ENCODE measurements at places on chromosomes 11 and 22.

GRCh38 chr11:72483412-72484186 lies 49.3 kb upstream of the CLPB start:
- DNase-seq, result peak; percentile 10

GRCh38 chr11:128878455-128878854 lies 11.4 kb upstream of the KCNJ1 start:
- no peak for DNase-seq

DNA sequence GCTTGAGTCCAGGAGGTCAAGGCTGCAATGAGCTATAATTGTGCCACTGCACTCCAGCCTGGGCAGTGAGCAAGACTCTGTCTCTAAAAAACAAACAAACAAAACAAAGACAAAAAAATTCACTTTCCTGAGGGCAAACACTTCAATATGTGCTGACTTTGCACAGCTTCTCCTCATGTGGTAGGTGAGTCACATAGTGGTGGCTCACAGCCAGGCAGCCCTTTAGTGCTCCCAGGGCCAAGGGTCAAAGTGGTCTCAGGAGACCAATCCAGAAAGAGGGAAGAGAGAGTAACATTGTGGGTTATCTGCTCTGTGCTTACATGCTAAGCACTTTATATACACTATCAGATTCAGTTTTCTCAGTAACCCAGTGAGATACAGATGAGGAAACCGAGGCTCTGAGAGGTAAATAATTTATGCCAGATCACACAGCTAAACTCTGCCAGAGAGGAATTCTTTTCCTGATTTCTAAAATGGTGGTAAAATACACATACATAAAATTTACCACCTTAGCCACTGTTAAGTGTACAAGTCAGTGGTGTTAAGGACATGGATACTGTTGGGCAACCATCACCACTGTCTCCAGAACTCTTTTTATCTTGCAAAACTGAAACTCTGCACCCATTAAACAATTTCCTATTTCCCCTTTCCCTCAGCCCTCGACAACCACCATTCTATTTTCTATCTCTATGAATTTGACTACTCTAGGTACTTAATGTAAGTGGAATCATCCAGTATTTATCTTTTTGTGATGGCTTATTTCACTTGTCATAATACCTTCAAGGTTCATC lies 231.7 kb upstream of the NARS2 start:
- no peak for DNase-seq

GRCh38 chr11:117759305-117759704 lies 37.7 kb downstream of the DSCAML1 start:
- no peak for DNase-seq

DNA sequence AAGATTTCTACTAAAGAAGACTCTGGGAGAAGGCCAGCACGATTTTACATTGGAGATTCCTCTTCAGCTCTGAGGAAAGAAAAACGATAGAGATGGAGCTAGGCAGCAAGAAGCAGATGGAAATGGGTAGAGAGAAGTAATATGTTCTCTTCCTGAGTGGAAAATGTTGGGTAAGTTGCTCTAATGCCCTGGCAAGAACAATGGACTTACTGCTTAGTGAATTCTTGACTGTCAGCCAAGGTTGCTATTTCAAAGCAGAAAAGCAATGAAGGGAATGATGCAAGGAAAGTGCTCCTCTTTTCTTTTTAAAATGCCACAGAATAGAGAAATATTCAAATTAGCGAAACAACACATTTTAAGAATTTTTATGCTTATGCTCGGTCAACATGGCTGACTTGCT lies 38.4 kb upstream of the CWF19L2 start:
- no peak for DNase-seq

DNA sequence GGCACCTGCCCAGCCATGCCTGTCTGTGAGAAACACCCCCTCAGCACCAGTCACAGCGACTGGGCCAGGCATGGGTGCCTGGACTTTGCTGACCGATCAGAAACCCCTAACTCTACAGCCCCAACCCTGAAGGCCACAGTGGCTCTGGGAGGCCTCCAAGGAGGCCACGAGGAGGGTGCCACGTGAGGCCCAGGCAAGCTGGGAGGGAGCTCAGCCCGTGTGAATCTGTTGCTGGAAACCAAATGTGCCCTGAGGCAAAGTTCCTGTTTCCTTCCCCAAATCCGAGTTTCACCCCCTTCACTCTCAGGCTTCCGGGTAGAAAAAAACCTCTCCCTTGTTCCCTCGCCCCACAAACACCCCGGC lies 1.3 kb downstream of the UNC93B1 start:
- DNase-seq, result no peak

DNA sequence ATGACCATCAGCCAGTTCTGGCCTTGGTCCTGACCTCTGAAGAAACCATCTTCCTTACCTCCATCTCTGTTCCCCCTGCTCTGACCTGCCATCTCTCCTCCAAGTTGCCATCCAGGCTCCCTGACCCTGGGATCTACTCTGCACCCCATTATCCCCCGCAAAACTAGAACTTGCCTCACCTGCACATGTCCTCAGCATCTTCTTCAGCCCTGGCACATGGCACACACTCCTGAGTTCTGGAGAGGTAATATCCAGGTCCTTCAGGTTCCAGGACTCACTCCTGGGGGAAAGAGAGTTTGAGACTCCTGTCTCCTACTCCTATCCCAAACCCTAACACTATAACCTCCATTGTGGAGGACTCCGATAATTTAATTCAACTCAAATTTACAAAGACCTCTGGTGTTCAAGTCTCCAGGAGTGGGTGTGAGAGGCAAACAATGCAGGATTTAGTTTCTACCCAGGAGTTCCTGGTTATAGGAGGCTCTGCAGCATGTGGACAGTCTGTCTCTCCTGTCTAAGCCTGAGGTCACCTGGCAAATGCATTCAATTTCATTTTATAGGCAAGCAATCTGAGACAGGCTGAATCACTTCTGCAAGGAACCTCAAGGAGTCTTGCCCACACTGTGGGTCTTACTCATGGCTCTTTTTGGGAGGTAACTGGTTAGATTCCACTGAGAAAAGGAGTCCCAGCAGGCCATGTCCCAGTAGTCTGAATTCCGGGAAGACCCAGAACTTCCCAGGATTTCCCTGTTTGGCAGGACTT lies 7.3 kb downstream of the TRIM21 start:
- no peak for DNase-seq

DNA sequence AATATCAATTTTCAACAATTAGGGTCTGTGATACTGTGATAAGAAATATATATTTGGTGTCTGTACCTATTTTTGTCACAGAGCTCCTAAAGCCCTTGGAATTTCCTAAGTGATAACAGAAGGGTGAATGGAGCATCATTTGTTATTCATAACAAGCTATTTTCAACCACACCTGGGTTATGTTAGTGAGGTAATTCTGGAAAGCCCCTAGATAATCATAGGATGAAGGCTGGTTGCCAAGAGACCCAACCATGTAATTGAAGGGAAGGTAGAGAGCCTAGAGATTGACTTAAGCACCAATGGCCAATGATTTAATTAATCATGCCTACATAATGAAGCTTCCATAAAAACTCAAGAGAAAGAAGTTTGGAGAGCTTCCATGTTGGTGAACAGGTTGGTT lies 109.4 kb downstream of the KIF18A start:
- no peak for DNase-seq

DNA sequence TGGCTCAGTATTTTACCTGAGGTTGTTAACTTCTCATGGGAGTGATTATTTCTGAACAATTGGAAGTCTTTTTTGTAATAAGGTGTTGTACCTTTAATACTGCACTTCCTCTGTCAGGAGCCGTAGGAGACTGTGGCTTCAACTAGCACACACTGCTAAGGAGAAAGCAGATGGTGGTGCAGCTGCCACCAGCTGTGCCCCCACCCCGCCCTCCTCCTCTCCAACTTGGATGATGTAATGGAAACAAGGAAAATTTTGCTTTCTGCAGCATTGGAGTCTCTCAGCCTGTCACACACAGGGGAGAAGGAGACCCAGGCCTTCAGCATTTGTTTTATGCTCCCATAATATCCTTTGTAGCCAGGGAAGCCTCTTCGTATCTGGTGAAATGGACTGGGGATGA lies 91.2 kb downstream of the TEAD1 start:
- no peak for DNase-seq

DNA sequence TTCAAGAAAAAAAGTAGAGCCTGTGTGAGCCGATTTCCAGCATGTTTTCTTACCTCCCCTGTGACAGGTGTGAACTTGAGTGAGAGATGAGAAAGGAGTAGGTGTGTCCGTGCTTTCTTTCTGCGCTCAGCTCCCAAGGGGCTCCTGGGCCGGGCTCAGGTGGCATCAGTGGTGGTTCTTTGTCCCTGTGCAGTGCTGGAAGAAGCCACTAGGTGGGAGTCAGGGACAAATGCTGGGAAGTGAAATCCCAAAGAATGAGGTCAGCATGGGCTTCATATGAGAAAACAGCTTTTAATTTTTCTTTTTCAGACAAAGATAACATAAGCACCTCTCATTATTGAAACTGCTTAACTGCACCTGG lies 57.8 kb downstream of the PPFIBP2 start:
- DNase-seq, result peak; percentile 65

DNA sequence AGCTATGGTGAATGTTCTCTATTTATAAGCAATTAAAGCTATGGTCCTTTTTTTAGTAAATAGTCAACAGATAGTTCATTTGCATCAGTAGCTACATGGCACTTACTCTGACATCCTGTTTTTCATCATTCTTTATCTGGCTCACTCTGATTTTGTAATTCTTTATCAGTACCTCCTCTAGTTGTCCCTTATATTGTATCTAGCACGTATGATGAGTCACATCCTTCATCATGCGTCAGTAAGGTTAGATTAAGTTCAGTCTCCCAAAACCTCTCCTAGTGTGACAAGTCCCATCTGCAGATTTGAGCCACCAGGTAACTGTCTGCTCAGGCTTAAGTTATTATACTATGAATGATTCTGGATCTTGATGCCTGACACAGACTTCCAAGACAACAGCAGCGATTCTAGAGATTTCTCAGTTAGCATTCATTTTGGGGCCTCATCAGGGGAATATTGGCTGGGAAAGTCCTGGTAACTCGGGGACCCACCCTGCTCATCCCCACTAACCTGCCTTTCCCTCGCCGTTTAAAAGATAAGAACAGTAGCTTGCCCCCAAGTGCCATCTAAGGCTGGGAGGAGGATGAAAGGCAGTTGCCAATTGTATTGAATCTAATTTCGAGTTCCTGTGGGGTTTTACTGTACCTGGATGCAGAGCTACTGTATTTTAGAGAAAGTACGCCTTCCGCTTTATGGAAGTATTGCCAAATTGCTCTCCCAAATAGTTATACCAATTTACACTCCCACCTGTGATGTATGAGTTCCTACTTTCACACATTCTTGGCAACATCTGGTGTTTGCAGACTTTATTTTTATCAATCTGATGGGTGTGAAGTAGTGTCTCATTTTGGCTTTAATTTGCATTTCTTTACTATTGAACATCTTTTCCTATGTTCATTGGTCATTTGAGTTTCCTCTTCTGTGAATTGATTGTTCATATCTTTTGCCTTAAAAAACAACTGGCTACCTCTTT lies 55.9 kb downstream of the ZC3H12C start:
- peak; percentile 5 for DNase-seq

DNA sequence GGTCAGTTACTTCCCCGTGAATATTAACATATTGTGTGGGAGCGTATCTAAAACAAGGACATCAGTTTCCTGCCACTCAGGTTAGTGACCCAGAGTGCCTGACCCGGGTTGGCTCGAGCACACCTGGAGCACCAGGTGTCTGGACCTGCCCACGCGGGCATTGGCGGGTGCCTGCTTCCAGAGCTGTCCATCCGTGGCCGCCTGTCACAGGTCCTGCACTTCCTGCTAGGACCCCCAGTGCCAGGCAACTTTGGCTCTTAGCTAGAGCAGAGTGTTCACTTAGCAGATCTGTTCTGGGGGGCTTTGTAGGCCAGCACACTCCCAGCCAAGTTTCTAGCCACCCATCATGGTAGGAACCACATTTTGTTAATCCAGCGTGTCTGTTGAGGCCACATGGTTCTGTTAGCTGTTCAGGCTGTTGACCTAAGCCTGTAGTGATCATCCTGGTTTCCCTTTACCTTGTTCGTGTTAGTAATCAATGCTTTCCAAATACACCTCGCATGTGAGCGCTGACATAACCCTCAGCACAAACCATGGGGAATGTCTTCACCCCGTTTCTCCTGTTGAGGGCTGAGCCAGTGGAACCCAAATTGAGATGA lies 29.5 kb downstream of the MOV10L1 start:
- no peak for DNase-seq

DNA sequence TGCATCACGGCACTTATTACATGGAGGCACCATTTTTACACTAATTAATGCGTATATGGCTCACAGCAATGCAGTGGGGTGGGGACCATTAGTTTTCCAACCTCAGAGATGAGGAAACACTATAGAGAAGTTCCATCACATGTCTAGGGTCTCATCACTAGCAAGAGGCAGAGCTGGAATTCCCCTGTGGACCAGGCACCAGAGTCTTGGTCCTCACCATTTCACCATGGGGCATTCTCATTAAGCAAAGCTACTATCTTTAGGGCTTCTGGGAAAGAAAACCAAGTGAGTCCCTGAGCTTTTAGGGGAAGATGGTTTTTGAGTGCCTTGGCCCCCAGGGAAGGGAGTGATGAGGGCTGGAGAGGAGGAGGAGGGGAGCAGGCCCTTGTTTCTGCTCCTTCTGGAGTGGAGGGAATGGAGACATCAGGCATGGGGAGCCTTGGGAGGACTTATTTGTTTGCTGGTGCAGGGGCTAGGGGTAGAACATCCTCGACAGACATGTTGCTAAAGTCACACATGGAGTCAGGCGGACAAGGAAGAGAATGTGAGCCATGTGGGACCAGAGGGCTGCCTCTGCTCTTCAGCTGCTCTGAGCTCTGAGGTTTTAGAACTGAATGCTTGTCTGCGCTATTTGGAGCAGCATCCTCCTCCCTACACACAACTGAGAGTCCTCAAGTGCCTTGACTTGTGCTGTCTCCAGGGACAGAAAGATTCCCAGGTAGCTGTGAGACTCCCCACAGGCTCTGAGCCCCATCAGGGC lies 40.3 kb upstream of the ZBED5 start:
- DNase-seq, result no peak

GRCh38 chr22:49569286-49570031 lies 258.2 kb downstream of the BRD1 start:
- no peak for DNase-seq

- DNase-seq, result no peak
These were observed 82.5 kb downstream of the ARHGAP42 start for GRCh38 chr11:100769617-100770016.

DNA sequence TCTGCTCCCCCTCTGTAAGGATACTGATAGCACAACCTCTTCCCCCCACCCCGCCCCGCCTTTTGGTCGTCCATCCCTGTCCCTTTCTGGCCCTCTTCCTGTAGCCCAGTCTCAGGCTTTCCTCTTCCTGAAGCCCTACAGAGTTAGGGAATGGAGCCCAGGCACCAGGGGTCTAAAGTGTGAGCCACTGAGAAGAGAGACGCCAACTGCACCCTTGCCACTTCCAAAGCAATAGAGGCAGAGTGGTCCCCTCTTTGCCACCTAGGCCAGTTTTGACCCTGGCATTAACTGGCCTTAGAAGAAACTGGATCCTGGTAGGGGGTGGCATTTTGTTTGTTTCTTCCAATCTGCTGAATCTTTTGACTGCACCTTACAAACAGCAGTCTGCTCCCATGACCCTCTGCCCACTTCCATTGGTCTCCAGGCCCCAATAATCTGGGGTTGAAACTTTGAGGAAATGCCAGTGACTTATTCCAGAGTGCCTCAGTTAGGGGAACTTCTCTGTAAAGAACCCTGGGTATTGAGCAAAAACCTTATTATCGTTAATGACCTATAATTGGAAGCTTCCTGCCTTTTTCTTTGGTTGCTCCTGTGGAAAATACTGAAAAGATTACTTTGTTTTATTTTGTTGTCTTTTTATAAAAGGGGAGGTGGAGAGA lies 9.7 kb upstream of the GRK2 start:
- DNase-seq, result no peak

Measured in SW480 (cell line).